NCI-H526 (cell line): ENCODE measurements at places on chromosomes 12 and 14.
A peak's percentile ranks its signal among the peaks of the same experiment; 100 is the strongest.

DNA sequence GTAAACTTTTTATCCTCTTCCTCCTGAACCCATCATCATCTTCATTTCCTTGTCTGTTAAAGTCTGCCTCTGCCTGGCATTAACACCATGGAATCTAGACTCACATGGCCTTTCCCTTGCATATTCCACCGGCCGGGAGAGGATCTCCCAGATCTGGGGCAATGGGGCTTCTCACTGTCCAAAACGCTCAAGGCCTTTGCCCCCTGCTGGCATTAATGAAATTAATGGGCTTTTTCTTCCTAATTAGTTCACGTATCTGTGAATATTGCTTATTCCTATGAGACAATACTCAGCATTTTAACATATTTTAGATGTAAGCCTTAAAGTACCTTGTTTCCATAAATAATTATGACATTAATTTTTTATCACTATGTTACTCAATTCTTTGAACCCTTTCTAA, 42.9 kb upstream of the CAPRIN2 start:
- no peak for DNase-seq

DNA sequence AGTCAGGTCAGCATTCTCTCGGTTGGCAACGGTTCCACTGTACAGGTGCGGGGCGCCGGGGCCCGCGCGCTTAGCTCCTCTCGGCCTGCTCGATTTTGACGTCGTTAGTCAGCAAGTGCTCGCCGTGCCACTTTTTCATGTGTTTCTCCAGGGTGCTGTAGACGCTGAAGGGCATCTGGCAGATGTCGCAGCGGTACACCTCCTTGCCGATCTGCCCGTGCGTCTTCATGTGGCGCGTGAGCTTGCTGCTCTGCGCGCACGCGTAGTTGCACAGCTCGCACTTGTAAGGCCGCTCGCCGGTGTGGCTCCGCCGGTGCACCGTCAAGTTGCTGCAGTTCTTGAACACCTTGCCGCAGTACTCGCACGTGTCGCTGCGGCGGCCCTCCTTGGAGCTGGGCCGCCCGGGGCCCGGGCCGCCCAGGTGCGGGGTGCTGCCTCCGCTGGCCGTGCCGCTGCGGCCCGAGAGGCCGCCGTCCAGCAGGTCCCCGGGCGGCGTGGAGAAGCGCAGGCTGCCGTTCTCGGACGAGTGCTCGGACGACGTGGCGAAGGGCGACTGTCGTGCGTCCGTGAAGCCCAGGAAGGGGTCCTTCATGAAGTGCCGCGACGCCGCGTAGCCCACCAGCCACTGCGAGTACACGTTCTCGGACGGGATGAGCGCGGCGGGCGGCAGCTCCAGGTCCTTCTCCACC, 97.8 kb downstream of the BCL11B start:
- DNase-seq, result no peak

DNA sequence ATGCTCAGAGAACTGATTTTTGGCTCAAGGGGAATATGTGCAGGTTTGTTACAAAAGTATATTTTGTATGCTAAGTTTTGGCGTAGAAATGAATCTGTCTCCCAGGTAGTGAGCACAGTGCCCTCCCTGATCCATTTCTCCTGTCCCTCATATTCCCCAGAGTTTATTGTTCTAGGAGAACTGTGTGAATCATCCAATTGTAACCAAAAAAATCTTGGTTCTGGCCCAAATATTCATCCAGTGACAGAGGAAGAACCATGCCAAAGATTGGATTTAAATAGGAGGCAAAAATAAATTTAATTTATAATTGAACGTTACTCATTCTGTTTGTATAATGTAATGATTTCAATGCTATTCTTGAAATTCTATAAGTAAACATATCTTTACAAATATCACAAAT, 4.8 kb downstream of the CATSPERB start:
- DNase-seq, result no peak

DNA sequence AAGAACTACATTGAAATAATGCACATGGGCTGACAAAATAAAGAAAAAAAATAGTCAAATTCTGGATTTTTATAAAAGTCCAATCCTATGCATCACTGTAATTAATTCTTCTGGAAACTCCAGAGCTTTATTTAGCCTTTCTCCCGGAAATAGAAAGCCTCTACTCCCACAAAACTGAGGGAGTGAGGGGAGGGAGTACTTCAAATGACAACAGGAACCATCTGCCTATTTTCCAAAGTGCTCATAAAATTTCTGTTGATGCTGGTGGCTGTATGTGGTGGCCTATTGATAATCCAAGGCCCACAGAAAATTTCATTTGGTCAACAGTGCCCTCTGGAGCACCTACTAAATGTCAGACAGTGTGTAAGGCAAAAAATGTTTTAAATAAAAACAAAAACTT, 64.6 kb downstream of the KIF21A start:
- DNase-seq, result no peak

DNA sequence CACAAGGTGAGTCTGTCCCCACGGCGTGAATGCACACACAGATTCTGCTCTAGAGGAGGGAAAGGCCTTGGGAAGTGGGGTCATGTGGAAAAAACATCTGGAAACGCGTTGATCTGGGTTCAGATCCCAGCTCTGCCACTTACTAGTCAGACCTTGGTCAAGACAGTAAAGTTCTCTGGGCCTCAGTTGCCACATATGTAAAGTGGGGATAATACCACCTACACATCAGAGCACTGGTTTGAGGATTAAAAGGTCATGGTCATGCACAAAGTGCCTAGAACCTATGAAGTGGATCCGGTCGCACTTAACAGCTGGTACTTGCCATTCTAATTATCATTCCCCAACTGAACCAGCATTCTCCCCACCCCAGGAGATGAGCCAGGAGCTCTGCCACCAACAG, 4.7 kb downstream of the PLEKHG6 start:
- no peak for DNase-seq

- no peak for DNase-seq
Measured at GRCh38 chr12:124939079-124939420, 24.6 kb upstream of the UBC start.

GRCh38 chr12:40327535-40327934, 102.7 kb downstream of the LRRK2 start:
- DNase-seq, result no peak

DNA sequence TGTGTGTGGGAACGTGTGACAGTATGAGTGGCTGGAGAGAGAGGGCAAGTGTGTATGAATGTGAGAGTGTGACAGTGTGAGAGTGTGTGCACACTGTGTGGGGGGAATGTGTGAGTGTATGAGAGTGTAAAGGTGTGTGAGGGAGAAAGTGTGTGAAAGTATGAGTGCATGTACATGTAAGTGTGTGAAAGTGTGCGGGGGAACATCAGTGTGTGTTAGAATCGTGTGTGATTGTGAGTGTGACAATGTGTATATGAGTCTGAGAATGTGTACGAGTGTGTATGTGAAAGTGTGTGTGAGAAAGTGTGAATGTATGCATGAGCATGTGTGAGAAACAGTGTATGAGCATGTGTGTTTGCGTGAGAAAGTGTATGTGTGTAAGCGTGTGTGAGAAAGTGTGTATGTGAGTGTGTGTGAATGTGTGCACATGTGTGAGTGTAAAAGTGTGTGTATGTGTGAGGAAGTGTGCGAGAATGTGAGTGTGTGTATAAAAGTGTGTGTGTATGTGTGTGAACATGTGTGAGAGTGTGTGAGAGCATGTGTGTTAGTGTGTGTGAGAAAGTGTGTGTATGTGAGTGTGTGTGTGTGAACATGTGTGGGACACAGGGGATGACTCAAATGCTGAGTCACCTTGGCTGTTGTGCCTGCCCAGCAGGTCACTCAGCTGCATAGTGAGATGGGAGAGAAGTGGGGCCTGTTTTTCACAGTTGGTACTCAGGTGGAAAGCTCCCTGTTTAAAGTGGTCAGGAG, 220.5 kb upstream of the TBX3 start:
- DNase-seq, result no peak

- no peak for DNase-seq
Measured at GRCh38 chr14:103362780-103363179, 22.4 kb upstream of the MARK3 start.

DNA sequence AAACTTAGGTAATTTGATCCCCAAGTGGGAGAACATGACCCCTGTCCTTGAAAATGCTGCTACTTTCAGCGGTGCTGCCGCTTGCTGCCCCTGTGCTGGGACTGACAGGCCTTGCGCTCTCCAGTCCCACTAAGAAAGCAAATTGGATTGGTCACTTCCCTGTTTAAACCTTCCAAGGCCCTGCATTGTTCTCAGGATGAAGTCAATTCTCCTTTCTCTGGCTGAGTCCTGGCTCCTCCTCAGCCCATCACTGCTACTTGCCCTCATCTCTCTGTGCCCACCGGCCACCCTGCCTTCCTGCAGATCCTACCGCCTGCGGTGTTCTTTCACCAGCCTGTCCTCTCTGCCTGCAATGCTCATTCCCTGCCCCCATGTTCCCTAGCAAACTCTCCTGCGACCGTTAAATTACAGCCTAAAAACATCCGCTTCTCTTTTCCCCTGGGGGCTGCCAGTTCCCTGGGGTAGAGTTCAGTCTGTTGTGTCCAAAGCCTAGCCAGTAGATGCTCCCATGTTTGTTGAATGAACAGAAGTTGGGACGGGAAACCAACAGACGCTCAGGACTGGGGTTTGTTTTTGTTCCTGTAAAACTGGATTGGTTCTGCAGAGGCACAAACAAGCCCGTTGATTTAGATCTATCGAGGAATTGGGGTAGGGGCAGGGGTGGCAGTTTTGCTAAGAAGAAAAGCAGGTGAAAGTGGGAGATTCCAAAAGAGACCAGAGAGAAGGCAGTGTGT, 127.3 kb upstream of the HIF1A start:
- DNase-seq, result peak; percentile 27

- no peak for DNase-seq
Measured at GRCh38 chr12:116415408-116416108, 138.1 kb upstream of the MED13L start.

- DNase-seq, result no peak
Measured at GRCh38 chr12:3694673-3695072, 58.2 kb downstream of the CRACR2A start.

GRCh38 chr12:104220931-104221330, 5.4 kb downstream of the TXNRD1 start:
- no peak for DNase-seq

- no peak for DNase-seq
Measured at GRCh38 chr12:94089891-94090290, 58.5 kb upstream of the PLXNC1 start.

DNA sequence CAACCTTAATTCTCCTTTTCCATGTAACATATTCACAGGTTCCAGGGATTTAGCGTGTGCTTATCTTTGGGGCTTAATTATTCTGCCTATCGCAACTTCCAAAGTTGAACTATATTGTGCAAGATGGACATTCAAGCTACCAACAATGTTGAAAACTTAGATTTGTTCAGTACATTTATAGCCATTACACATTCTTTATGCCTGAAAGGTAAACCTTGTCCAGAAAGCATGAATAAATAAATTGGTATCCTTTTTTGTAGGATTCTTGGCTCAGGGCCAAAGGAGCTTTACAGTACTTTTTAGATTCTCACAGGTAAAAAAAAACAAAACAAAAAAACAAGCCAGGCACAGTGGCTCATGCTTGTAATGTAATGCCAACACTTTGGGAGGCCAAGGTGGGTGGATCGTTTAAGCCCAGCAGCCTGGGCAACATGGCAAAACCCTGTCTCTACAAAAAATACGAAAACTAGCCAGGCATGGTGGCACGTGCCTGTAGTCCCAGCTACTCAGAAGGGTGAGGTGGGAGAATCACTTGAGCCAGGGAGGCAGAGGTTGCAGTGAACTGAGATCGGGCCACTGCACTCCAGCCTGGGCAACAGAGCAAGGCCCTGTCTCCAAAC, 3.3 kb downstream of the C12orf56 start:
- no peak for DNase-seq

DNA sequence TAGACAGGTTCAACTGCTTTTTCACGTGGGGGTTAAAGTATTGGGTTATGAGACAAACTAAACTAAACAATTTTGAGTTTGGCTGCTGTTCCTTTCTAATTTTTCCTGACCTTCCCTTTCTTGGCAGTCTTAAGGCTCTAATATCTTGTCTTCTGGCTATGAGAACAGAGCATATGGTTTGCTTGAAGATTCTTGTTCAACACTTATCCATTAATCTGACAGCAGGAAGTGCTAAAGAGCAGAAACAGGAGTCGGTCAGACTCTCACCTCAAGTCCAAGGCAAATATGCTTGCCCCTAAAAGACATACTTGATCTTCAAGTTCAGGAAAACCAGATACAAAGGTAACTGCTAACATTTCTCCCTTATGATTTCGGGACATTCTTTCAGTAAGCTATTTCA, 52.6 kb upstream of the KCNJ8 start:
- DNase-seq, result no peak

GRCh38 chr12:94855853-94856252, 147.6 kb downstream of the NDUFA12 start:
- DNase-seq, result no peak

GRCh38 chr14:23694949-23695663, 58.9 kb downstream of the DHRS2 start:
- DNase-seq, result no peak

- DNase-seq, result no peak
Measured at GRCh38 chr12:70660620-70661219, 23.5 kb upstream of the PTPRB start.

DNA sequence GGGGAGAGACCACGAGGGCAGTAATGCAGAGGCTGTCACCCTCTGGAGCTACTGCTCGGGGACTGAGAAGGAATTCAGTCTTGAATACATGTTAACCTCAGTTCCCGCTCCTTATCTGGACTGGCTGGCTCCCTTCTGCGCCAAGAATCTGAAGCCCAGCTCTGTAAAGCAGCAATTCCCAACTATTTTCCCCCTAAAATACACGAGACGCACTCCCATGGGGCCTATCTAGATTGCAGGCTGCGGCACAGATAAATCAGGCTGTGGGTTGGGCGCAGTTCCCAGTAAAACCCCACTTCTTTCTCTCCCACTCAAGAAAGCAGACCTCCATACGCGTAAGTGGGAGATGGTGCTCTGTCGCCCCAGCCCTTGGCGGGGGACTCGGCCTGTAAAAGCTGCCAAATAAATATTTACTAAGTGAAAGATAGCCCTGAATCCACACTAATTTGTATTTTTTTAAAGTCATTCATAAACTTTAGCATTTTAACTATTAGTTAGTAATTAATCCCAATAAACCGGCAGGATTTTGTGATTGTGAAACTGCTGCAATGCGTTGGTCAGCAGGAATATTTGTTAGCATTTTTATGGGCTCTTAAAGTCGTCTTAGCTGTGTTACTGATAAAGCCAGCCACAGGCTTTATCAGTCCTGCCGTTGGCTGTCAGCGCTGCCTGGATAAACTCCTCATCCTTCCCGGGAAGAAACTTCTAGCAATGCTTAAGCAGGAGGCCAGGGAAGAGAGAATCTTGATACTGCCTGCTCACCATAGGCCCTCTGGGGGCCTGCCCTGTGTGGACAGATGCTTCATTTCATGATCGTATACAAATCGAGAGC, 17.8 kb downstream of the FBXL14 start:
- DNase-seq, result no peak

DNA sequence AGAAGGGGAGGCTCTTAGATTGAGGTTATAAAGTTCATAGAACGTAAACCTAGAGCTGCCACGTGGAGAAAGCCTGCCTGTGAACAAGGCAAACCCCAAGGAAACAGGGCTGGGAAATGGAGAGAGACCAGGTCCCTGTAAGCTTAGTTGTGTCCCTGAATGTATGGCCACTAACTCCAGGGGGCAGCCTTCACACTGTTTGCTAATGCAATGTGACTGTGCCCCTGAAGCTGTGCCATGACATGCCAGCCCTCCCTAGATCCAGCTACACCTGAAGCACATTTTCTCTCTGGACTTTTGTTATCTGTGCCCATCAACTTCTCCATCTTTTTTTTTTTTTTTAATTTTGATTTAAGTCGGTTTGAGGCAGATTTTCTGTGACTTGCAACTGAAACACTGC, 60.6 kb upstream of the TMCC3 start:
- peak; percentile 53 for DNase-seq
